ENCODE measurements at places on chromosomes 2 and 18.

GRCh38 chr2:231521-232185 lies 32.2 kb downstream of the SH3YL1 start:
- DNase-seq = no peak

- DNase-seq = peak; percentile 81
Observed at GRCh38 chr2:241009601-241010530, 11.4 kb downstream of the SNED1 start.

- DNase-seq = no peak
Observed at GRCh38 chr2:12776521-12776961, 59.8 kb downstream of the TRIB2 start.

DNA sequence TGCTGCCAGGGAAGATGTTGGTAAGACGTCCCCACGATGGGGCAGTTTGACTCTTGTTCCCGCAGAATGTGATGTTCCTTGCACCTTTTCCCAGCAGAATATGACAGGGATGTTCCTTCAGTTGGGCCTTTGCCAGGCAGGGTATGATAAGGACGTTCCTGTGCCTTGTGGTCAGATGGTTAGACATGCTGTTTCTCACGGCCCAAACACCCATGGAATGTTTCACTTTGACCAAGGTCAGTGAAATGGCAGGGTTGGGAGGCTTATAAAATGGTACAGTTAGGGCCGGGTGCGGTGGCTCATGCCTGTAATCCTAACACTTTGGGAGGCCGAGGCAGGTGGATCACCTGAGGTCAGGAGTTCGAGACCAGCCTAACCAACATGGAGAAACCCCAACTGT lies 40.3 kb upstream of the YPEL5 start:
- no peak for DNase-seq

DNA sequence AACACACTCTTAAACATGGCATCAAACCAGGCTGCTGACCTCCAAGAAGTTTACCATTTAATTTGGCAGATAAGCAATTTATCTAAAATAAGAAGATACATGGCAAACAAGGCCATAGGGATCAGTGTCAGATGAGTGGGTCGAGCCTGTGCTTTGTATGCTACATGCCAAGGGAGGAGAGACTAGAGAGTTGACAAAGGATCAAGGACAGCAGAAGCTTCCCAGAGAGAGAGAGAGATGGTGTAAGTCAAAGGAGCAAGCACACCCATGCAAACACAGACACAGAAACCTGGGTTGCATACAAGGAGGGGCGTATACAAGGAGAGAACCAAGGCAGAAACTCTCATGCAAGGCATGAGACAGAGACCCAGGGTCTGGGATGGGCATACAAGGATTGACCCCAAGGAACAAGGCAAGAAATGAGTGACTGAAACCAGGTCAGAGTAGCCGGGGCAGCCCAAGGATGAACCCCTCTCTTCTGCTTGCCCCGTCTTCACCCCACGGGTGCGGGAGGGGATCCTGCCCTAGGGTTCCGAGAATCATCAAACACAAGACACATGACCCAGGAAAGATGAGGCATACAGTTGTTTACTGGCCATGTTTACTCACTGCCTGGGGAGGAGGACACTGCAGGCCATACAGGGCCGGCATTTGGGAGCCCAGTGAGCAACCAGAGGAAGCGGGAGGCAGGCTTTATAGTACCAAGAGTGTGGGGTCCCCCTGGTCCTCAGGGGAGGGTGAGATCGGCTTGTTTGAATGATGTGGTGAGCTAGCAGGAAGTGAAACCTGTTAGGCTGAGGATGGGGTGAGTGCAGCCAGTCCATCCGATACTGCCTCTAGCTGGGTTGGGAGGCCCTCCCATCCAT lies 529.2 kb upstream of the ID2 start:
- no peak for DNase-seq

DNA sequence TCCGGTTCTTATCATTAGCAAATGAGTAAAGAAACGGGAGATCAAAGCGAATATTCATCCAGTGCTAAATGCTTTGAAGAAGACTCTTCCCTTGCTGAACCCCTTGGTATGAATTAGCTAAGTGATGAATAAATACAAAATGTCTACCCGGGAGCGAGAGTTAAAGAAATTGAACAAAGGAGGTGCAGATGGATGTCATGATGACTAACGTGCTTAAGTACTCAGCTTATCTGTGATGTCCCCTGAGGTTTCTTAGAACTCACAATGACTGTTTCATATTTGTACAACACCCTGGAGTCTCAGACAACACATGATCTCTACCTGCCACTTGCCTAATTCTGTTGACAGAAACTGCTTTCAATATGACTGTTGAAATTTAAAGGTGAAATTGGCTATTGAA lies 148.5 kb downstream of the TMEM200C start:
- no peak for DNase-seq

GRCh38 chr2:133653056-133653455 lies 84.8 kb upstream of the NCKAP5 start:
- no peak for DNase-seq

DNA sequence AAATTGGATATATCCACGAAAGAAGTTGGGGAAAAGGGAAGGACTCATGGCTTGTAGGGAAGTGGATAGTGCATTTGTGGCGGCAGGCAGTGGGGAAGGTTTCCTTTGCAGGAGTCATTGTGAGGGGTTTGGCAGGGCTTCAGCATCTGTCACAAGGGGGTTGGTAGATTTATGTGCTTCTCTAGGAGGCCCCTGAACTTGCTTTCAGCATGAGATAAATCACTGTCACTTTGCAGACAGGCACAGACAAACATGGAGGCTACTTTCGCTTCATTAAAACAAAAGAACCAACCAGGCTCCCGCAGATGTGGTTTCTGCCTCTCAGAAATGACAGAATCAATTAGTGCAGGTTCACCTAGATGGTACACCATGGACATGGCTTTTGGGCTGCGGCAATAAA lies 340.7 kb downstream of the TGIF1 start:
- DNase-seq = no peak

GRCh38 chr2:235025800-235026536 lies 74.2 kb downstream of the SH3BP4 start:
- peak; percentile 76 for DNase-seq

DNA sequence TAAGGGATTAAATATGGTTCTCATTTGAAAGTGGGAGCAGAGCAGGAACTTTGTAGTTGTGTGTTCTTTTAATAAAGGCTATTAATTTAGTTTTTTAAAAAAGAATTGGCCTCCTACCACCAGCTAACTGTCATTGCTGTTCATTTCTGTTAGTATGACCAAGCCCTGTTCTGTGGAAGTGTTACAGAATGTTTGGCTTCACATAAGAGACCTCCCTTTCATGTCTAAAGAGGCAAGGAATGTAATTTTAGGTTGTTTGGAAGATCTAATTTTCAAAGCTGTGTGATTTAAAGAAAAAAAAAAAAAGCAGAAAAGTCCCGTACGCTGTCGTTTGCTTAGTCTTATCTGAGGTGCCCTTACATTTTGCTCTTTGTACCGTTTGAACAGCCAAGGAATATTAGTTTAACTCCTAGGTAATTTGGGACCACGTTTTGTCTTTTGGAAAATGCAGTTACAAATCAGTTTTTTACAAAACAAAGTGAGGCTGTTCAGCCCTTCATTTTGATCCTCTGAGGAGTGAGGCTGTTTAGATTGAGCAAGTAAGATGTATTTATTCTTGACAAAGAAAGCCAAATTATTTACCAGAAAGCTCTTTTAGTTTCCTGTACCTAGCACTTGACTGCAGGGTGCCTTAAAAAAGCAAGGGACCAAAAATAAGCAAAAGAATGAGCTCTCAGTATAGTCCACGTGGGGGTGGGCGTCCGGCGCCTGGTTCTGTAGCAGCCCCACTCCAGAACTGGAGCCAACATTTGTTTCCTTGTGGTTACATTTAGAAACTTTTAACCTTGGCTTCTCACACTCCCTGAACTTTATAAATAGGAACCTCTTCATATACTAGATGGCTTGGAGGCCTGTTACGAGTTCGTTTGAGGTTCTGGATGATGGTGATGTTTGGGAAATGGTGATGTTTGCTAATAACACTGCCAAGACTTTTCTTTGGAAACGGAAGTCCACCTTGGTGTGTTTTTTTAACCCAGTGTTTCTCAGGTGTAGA lies 136.2 kb downstream of the FMNL2 start:
- no peak for DNase-seq

Measured in H4 (cell line).